ENCODE measurements at places on chromosomes 1 and 21. TPM values are rescaled to one million over a fixed set of nuclear protein-coding genes. Genes with fewer than 3 reads are reported as not detected.

Gene FCGR3A
- total RNA-seq, result 28.5 TPM

Gene PAX7
- not detected for total RNA-seq

Gene SPRR2B
- total RNA-seq, result not detected

Gene PCSK9
- total RNA-seq, result 25.1 TPM

Gene OR2AK2
- not detected for total RNA-seq

Gene BRDT
- total RNA-seq, result not detected

Gene SLC16A4
- 3.7 TPM for total RNA-seq

Gene HSD3B2
- not detected for total RNA-seq

Gene TRABD2B
- 2.8 TPM for total RNA-seq

Gene SPRR5
- not detected for total RNA-seq

Gene LCE1A
- not detected for total RNA-seq

Gene APOBEC4
- total RNA-seq, result not detected

Gene CNR2
- 0.07 TPM for total RNA-seq

Gene FAM78B
- 1.1 TPM for total RNA-seq

Gene PROK1
- total RNA-seq, result not detected

Gene CNKSR1
- 1.3 TPM for total RNA-seq

Gene TFF1
- not detected for total RNA-seq

- DNase-seq, result no peak
Measured at GRCh38 chr1:113170519-113170918, 97.5 kb downstream of the LRIG2 start.

GRCh38 chr1:23417570-23417969 lies 7.0 kb downstream of the TCEA3 start:
- DNase-seq, result peak; percentile 68

DNA sequence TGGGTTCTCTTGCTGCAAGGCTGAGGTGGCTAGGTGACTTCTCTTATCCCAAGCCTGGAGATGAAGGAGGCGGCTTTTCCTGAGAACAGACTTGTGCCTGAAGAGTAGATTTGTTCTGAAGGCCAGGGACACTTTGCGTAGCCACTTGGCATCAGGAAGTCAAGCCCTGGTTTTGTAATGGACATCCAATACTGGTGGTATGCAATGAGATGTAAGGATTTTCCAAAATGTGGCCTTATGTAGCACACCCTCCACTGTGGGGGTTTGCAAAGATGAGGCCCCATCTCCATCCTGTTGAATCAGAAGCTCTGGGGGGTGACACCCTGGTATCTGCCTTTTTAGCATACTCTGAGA lies 124.5 kb upstream of the IPO9 start:
- no peak for DNase-seq

DNA sequence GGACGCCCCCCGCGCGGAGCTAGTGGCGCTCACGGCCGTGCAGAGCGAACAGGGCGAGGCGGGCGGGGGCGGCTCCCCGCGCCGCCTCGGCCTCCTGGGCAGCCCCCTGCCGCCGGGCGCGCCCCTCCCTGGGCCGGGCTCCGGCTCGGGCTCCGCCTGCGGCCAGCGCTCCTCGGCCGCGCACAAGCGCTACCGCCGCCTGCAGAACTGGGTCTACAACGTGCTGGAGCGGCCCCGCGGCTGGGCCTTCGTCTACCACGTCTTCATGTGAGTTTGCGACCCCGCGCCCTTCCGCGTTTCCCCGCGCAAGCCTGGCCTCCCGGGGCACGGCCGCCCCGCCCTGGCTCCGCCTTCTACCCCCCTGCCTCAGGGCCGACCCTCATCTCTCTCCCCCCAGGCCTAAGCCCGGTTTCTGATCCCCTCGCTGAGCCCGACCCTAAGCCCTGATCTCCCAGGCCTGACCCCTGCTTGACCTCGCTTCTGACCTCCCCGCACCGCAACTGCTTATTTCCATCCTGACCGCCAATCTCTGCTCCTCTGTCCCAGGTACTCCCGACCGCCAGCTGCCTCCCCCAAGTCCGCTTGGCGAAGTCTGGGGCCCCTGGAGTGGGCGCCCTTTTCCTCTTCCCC lies 669 bp downstream of the KCNQ4 start:
- DNase-seq, result peak; percentile 19

DNA sequence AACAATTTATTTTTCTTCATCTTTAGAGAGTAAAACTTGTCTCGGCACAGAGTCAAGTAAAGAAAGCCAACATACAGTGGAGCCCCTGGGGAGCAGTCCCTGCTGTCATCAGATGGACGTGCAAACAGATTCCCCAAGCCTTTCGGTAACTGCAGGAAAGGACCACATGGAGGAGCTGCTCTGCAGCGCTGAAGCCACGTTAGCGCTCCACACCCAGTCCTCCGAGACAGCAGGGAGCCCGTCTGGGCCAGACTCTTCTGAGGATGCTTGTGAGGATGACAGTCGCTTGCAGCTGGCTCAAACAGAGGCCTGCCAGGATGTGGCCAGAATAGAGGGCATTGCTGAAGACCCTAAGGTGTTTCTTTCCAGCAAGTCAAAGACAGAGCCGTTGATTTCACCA lies 77.1 kb upstream of the SCCPDH start:
- DNase-seq, result no peak

GRCh38 chr1:205061665-205062069 lies 18.7 kb downstream of the CNTN2 start:
- DNase-seq, result peak; percentile 63

- no peak for DNase-seq
Measured at GRCh38 chr1:22290611-22291010, 147.7 kb upstream of the WNT4 start.

GRCh38 chr1:203597331-203598090 lies 29.1 kb upstream of the ATP2B4 start:
- no peak for DNase-seq

GRCh38 chr1:227370533-227371254 lies 52.4 kb upstream of the CDC42BPA start:
- DNase-seq, result no peak

GRCh38 chr1:13507075-13507474 lies 6.7 kb downstream of the LRRC38 start:
- no peak for DNase-seq

GRCh38 chr1:18151436-18152122 lies 44.0 kb downstream of the IGSF21 start:
- no peak for DNase-seq

- DNase-seq, result no peak
Measured at GRCh38 chr1:68029444-68029843, 21.0 kb downstream of the DIRAS3 start.

DNA sequence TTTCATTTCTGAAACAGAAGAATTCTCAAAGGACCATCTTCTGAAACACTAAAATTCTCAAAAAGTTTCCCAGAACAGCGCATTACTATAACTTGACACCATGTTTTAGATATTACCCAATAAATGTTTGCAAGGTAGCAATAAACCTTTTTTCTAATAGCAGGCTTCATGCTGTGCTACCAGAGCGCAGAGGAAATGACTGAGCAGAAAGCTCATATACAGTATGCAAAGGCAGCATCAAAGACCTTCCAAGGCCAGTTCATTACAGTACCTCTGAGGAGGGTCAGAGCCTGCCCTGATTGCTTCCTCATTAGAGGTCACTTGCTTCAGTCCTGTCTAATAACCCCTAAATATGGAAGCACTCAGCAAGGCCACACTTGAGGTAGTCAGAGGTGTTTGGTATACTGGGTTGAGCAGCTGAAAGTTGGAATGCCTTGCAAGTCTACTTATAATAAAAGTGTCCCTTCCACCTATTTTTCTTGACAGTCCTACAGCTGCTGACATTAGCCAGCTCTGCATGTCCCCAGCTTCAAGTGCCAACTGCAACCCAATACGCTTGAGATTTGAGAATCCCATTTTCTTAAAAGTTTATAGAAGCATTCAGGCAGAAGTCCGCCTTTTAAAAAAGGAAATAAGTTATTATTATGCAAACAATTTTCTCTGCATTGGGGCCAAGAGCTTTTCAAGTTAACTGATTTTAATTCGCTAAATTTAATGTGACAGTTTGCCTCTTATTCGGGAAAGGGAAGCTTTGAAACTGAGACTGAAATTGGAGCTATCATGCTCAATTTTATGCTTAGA lies 207.2 kb downstream of the ZC3H11B start:
- DNase-seq, result no peak

DNA sequence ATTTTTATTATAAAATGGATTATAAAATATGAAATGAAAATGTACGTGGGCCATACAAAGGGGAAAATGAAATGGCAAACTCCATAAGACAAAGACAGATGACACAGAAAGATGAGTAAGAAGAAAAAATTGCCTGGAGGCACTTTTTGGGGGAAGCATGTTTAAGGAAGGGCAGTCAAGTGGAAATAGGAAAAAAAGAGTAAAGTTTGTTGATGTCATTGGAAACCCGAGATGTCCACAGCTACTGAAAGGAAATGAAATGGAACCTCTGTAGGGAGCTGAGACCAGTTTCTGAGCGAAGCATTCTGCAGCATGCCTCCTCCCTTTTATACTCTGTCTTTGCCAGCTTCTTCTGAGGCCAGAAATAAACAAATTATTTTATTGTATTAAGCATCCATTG lies 203.4 kb upstream of the UBE2U start:
- DNase-seq, result no peak

DNA sequence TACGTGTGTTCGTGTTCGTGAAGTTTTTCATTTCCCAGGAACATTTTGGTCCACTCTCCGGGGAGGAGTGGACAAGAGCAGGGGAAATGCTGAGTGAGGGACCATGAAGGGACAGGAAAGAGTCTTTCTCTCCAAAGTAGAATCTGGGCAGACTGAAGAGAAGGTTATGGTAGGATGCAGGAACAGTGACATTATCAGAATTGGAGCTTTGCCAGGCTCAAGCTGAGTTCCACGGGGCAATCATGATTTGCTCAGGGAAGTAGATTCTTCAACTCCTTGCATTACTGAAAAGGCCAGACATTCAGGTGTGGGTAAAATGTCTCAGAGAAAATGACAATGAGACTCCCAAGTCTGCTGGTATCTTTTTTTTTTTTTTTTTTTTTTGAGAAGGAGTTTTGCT lies 16.6 kb downstream of the ATP1A4 start:
- no peak for DNase-seq

GRCh38 chr1:187264995-187265602 lies 436.4 kb downstream of the PLA2G4A start:
- DNase-seq, result no peak

DNA sequence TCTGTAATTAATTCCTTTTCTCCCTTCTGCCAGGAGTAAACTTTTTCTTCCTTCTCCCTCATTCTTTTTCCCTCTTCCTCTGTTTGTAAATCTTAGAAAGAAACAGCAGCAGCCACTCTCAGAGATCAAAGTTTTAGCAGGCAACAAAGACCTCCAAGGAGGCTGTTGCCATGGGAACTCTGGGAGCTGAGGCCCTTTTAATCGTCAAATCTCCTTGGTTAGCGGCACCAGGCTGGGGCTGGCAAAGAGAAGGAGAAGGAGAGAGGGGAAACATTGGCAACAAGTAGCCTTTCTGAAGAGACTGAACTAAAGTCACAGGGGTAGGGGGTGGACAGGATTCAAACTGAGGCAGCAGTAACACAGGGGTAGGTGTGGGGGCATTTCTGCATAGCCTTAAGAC lies 25.2 kb downstream of the ILDR2 start:
- DNase-seq, result no peak

DNA sequence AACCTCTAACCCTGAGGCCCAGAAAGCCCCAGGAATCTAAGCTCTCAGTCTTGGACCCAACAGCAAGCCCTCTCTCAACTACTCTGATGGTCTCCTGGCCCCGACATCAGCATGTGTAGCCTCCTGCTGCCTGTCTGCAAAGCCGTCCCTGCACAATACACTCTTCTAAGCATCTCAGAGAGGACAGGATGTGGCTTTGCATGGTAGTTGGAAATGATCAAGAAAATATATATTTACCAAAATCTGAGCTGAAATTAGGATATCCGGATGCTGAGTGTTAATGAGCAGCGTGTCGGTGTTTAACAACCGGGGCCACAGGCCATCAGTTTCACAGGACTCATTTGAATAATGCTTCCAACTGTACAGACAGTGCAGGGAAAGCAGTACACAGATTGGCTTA lies 59.1 kb upstream of the SIM2 start:
- DNase-seq, result no peak

DNA sequence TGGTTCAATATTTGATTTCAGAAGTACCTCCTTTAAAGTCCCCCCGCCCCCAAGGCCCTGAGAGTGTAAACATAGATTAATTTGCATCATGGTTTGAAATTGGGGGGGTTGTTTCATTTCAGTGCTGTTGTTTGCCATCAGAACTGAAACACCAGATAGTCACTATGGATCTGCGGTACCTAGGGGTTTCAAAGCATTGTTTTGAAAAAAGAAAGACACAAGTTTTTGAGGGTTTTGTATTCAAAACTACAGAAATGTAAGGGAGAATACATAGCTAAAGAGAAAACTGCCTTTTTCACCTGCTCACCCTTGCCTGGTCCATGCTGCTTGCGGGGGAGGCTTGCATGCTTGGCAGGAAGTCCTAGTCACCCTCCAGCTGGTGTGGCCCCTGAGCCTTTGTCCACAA lies 59.3 kb downstream of the ACP6 start:
- DNase-seq, result no peak

GRCh38 chr1:44345187-44345775 lies 9.8 kb downstream of the ERI3 start:
- no peak for DNase-seq

GRCh38 chr1:190303501-190303900 lies 174.2 kb downstream of the BRINP3 start:
- DNase-seq, result no peak

- peak; percentile 60 for DNase-seq
Measured at GRCh38 chr1:34460193-34460592, 283.5 kb downstream of the C1orf94 start.

All from right lobe of liver (tissue), 6 donors.